Left lung (tissue), 14 donors: ENCODE measurements at places on chromosomes 3 and 15. TPM values are rescaled to one million over a fixed set of nuclear protein-coding genes. Genes with fewer than 3 reads are reported as not detected.

The MYRIP gene
- 1.9 TPM for total RNA-seq

The MCF2L2 gene
- total RNA-seq, result 0.52 TPM

The SLC24A5 gene
- 0.50 TPM for total RNA-seq

The MNS1 gene
- total RNA-seq, result 4.1 TPM

The WDR93 gene
- 0.52 TPM for total RNA-seq

The GRM7 gene
- 0.21 TPM for total RNA-seq

The RARB gene
- 8.1 TPM for total RNA-seq

GRCh38 chr3:157406394-157406793 lies 30.3 kb upstream of the PTX3 start:
- no peak for DNase-seq

DNA sequence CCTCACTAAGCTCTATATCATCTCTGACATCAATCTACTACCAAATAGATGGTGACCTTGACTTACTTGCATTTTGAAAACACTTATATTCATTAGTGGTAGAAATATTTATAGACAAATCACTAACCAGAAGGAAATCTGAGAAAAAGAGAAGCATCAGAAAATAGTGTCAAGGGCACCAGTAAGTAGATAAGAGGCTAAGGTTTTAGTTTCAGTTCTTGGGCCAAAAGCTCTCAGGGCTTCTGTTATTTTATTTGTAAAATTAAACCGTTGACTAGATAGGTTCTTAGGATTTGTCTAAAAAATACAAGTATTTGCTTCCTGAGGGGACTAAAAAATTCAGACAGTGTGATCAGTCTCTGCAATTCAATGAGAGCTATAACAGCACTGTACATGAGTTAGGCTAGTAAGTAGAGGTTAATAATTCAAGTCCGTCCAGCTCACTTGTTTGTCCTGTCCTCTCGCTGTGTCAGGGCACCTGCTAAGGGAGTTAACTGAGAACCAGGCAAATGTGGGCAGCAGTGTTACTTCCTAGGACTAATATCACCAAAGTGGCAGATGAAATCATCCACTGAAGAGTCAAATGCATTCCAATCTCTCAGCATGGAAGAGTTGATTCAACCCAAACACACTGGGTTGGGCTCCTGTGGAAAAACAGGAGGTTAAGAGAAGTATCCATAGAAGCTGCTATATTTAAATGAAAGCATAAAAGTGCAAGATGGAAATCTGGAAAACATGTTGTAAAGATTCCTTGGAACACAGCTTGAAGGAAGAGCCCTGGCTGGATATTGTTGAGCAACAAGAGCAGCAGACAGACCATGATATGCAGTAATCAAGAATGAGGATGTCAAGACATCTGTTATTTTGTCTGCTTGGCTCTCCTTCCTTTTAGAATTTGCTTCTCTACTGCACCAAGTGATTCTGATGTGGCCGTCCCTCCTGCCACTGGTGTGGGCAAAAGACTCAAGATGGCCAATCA lies 134.9 kb upstream of the ZBTB20 start:
- DNase-seq, result no peak

DNA sequence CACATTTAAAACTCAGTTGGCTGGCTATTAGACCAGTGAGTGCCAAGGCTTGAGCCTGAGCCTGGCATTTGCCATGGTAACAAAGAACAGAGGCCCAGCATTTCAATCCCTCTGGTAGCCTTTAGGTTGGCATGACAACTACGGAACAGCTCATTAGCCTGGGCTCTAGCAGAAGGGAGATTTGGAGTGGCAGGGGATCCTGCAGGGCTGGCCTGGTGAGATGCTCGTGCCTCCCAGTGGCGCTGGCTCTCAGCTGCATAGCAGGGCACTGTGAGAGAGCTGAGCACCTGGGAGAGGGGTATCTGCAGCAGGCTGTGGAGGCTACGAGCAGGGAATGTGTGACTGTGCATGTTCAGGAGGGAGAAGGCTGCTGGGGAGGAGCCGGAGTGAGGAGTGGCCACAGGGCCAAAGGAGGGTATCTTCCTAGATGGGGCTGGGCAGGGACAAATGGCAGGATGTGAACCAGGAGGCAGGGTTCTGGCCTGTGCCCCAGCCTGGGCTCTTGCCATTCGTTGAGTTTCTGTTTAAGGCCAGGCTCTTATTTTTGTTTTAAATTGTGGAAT lies 5.6 kb upstream of the ABTB1 start:
- DNase-seq, result no peak

DNA sequence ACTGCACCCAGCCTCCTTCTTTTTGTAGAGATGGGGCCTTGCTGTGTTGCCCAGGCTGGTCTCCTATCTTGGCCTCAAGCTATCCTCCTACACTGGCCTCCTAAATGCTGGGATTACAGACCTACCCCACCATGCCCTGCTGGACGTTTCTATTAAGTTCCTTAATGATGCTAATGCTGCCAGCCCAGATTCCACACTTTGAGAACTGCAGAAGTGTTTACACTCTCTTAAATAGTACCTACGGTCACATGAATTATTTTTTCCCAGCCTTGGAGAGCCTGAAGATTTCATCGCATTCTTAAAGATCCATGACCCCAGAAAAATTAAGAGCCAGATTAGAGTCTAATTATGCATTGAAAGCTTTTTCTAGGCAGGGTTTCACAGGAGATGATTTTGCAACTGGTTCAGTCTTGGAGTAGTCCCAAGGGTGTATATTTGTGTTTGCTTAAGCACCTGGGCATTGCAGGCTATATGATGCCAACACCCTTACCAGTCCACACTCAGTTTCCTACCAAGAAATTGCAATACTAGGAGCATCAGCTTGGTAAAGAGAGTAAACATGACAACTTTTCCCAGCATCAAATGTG lies 36.6 kb downstream of the TM4SF4 start:
- DNase-seq, result no peak

GRCh38 chr3:51930439-51930838 lies 11.3 kb downstream of the RRP9 start:
- DNase-seq, result no peak

GRCh38 chr3:168545591-168545990 lies 449.9 kb upstream of the GOLIM4 start:
- DNase-seq, result peak; percentile 20

- DNase-seq, result no peak
Measured at GRCh38 chr3:125057186-125057850, 1.5 kb upstream of the HEG1 start.

DNA sequence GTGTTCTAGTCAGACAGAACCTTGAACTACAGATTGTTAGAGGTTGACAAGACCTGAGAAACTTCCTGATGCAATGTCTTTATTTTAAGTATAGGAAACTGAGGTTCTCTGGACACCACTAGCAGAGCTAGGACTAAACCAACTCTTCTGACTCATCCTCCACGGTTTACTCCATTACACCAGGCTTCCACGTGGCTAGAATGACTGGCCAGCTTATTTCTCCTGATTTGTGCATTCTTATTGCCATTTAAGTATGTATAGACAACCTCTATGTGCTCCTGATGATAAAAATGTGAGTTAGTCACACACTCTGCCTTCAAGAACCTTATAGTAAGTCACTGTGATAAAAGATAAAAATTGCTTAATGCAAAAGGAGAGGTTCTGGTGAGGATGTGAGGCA lies 182.7 kb downstream of the MEX3B start:
- no peak for DNase-seq

DNA sequence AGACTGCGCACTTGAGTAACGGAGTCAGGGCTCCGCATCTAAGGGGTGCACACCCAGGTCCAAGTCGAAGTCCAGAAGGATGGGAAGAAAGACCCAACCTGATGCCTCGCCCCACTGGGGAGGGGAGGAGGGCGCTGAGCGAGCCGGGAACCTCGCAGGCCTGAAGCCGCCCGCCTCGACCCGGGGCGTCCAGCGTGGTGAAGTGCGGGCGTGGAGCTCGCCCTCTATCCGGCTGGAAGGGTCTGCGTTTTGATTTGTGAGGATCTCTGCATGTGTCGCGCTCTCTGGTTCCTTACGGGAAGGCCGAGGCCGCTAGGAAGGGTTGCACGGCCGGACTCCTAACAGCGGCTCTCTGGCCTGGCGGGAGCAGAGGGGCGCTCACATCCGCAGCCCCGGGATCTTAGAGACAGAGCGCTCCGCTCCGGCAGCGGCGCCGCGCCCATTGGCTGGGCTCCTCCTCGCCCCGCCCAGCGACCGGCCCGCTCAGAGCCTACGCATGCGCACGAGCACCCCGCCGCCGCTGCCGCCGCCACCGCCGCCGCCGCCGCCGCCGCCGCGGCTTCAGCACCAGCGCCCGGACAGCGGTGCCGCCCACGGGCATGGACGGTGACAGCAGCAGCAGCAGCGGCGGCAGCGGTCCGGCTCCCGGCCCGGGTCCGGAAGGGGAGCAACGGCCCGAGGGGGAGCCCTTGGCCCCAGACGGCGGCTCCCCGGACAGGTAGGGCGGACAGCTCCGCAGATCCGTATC lies at the start of gene DISP2:
Gene DISP2, plus strand, starts transcription at position 497 of the 748 bp plus-strand sequence. Its CDS starts 103 bp downstream, at position 600.
- DNase-seq, result peak; percentile 84

DNA sequence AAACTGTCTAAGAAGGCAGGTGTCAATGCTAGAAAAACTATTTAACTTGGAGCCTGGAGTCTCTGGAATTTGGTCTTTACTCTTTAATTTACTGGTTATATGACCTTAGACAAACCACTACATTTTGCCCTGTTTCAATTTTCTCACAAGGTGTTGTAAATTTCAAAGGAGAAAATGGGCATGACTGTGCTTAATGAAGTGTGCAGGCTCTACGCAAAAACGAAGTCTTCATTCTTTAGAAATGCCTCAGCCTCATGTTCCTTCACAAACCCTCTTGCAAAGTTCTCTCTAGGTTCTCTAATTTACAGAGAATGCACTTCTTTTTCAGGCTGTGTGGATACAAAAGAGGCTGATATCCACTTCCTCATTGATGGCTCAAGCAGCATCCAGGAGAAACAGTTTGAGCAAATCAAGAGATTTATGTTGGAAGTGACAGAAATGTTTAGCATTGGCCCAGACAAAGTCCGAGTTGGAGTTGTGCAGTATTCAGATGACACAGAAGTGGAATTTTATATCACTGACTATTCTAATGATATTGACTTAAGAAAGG lies 39.1 kb downstream of the COL6A5 start:
- no peak for DNase-seq

DNA sequence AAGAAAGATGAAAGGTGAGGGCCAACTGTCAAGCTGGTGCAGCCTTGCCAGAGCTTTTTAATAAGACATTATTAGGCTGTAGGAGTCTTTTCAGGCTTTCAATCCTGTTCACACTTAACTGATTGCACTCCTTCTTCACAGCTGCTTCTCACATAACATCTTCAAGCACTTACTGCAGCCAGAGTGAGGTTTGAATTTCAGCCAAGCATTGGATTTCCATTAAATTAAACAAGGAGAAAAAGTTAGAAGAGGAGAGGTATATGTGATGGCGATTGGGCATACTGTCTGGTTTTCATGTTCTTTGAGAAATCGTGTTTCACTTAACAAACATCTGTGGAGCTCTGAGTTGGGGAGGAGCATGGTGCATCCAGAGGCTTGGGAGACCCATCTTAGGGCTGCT lies 392.8 kb upstream of the LRRC3B start:
- no peak for DNase-seq

- DNase-seq, result no peak
Measured at GRCh38 chr3:71067977-71068654, 515.4 kb downstream of the FOXP1 start.

DNA sequence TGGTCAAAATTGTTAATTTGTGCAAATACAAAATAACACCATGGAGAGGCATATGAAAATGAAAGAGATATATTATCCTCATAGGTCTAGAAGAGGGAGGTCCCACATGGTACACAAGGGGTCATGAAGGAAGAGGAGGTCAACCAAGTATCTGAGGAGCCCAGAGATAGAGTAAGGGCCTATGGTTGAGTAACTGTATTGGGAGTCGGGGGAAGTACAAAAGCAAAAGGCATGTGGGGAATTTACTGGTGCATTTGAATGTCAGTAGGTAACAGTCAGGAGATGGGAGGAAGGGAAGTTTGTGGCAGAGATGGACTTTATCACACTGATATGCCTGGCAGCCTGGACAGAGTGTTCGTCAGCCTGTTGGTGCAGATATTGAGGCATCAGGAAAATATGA lies 1113.7 kb downstream of the OTOL1 start:
- no peak for DNase-seq

DNA sequence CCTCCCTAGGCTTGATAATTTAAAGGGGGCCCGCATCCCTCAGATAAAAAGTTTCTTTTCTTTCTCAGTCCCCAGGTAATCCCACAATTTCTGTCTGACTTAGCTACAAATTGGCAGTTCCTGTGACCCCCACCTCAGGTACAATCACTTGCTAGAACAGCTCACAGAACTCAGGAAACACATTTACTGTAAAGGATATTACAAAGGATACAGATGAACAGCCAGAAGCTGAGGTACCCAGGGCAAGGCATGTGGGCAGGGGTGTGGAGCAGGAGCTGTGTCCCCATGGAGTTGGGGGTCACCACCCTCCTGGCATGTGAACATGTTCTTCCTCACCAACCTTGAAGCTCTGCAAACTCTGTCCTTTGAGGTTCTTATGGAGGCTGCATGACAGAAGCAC lies 73.8 kb downstream of the CMTM8 start:
- no peak for DNase-seq
